ENCODE measurements at places on chromosomes 16 and 17.

DNA sequence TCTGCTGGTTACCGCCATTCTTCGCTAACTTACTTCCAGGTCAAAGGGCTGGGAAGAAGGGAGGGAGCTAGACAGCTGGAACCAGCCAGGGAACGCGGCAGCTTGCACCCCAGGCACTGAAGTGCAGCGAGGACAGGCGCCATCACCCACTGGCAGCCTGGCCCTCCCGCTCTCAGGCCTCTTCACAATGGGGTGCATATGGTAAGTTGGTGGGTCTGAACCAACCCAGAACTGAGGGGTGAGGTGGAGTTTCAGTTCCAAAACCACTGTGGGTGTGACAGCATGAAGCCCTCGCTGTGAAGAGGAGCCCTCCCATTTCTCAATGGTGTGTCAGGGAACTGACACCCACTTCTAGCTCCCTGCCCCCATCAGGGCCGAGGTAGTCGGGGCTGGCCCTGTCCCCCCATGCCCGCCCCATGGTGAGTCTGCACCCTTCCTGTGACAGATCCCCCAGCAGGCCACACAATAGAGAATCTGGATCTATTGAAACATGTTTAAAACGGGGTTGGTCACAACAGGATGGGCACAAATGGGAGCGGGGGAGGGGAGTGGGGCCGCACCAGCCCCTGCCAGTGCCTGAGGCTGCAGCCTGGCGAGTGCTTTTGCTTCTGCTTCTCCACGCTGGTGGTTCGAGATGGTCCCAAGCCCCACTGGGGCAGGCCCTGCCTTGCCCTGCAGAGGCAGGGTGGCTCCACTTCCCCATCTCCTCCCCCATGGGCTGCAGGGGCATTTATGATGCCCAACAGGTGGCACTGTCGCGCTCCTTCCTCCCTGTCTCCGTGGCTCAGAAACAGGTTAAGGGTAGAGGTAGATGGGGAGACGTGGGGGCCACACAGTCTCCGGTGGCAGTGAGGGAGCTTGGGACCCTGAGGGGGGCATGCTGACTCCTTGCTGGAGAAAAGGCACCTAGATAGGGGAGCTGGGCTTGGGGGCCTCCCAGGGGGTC lies 2.3 kb downstream of the LIMD2 start:
- peak; percentile 49 for DNase-seq

DNA sequence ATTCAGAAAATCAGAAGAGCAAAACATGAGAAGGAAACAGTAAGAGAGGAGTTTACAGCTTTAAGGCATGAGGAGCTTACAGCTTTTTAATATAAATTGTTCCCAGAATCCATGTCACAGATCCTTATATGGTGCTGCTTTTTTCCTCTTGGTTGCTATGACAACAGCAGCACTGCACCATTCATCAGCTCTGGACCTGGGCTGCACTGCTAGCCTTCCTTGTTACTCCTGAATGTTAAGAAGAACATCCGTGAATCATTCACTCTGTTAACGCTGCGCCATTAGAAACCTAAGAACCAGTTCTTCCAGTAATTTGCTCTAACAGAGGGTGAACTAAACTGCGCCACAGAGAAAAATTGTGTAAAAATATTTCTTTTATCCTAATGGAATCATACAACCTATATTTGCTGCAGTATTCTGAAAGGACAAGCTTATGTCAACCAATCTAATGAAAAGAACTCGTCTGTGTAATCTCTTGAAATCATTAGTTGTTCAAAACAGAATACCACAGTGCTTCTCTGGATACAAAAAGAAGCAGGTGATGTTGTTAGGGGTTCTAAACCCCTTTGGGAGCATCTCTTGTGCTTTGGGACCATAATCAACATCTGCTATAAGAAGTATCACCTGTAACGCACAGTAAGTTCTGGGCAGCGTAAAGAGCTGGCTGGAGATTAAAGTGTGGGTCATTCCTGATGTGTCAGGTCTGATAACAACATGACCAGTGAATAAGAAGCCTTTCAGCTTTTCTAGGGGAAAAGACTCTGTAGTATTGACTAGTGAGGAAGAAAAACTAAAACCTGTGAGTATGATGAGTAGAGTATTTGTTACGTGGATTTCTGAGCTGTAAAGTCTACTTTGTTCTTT lies 151.2 kb downstream of the TANC2 start:
- DNase-seq, result no peak

DNA sequence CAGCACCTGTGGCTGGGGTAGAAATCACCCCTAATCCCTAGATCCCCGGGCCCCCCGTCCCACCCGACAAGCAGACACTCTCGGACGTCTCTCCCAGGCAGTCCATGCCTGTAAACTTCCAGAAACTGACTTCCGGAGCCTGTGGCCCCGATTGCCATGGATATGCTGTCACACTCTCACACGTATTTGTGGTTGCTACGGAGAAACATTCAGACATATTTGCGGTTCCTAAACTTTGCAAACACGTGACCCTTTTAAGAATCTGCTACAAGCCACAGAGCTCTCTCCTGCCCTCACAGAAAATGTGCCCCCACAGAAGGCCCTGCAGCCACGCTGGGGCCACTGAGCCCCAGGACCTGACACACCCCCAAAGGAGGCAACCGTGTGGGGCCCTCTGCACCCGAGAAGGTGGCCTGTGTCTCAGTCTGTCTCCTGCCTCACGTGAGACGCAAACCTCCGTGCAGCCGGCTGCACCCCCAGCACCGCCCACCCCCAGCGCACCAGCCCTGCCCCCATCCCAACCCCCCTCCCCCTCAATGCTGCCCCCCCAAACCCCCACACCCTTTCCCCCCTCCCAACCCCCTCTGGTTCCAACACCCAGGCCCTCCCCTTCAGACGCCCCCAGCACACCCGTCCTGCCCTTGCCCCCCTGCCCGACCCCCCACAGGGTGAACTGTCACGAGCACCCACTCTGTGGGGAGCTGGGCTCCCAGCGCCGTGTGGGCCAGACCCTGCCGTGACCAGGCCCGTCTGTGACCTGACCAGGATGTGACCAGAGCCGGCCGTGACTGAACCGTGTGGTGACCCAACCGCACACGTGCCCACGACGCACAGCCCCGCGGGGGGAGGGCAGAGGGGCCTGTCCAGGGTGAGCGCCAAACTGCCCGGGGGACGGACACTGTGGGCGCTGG lies 66.3 kb upstream of the METRNL start:
- DNase-seq, result no peak

GRCh38 chr17:70352834-70353233 lies 183.5 kb downstream of the KCNJ2 start:
- no peak for DNase-seq

DNA sequence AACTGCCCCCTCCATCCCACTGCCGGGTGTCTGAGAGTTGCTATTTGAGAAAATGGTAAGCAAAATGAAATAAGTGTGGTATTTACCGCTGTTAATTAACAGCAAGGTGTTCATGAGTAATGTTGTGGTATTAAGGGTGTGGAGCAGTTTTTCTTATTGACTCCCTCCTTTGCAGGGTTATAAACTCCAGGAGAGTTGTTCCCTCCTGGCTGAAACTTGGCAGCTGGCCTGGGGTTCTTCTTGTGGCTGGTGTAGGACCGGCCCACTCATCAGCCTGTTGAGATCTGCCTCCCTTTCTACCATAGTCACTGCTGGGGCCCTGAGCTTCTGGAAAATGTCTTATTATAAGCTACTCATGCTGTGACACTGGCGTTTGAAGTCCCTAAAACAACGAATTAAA lies 128.6 kb downstream of the SOX9 start:
- DNase-seq, result no peak

GRCh38 chr16:87201052-87201451 lies 116.1 kb downstream of the C16orf95 start:
- no peak for DNase-seq

Data from stimulated activated CD8-positive, alpha-beta memory T cell treated with anti-CD3 and anti-CD28 coated beads, Interleukin-4, amount 100 ng/mL, for 4 hours (primary cell).